Effector CD4-positive, alpha-beta T cell (primary cell): ENCODE measurements at places on chromosomes 6 and 20.

DNA sequence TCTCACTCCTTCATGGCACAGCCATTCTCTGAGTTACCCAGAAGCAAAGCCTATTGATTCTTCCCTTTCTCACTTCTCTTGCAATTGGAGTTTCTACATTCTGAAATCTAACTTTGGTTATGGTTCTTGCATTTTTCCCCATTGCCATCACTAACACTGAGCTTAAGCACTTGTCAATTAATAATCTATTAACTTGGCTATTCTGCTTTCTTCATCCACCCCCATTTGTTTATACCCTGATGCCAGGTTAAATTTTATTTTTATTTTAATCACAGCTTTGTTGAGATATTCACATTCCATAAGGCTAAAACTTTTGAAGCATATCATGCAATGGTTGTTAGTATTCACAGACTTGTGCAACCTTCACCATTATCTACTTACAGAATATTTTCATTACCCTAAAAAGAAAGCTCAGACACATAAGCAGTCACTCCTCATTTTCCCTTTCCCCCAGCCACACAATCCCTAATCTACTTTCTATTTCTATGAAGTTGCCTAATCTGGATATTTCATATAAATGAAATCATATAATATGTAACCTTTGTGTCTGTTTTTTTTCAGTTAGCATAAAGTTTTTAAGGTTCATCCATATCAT lies 222.3 kb downstream of the UBE3D start:
- no peak for DNase-seq

DNA sequence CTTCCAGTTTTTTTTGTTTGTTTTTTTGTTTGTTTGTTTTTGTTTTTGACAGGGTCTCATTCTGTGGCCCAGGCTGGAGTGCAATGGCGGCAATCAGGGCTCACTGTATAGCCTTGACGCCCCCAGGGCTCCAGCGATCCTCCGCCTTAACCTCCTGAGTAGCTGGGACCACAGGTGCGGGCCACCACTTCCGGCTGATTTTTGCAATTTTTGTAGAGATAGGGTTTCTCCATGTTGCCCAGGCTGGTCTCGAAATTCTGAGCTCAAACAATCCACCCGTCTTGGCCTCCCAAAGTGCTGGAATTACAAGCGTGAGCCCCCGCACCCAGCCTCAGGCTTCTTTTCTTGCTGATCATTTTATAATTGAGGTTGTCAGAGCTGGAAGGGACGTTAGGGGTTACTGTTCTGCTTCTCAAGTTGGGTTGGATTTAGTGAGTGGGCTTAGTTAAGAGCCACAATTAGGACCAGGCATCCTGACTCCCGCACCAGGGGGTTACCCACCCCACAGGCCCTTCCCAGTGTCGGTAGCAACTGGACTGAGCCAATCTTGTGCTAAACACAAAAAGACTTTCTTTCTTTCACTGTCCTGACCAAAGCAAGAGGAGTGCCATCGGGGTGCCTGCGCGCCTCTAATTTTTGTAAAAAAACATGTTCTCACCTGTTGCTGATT lies 13.1 kb upstream of the ZSCAN9 start:
- DNase-seq, result no peak

- DNase-seq, result no peak
Measured at GRCh38 chr6:138572885-138573284, 73.6 kb upstream of the NHSL1 start.

DNA sequence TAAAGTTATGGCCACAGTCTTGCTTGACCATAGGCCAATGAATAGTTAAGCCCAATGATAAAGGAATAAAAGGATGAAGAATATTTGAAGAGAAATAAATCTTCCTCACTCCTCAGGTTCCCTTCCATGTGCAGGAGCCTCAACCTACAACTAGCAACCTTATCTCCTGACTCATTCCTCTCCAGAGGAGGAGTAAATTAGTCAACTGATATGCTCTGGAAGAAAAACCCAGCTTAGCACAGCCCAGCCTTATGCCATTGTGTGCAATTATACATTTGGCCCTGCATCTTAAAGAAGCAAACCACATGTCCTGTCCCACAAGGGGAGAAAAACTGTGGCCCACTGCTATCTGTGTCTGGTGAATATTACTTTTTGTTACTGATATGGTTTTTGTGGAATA lies 82.1 kb downstream of the PHIP start:
- no peak for DNase-seq

- DNase-seq, result no peak
Measured at GRCh38 chr6:38789256-38789655, 74.1 kb downstream of the DNAH8 start.

DNA sequence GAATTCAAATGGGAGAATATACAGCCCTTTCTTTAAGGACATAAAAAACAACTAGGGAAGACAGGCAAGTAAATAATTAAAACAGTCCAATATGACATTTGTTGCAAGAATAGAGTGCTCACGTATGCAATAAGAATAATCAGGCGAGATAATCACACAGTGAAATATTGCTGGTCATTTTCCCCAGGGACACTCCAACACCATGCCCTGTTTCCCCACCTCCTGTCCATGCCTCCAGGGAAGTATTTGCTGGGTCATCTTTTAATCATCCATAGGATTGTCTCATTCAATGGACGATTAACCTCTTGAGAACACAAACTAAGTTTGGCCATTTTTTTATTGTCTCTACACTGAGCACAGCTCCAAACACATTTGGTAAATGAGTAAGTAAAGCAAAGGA lies 472.9 kb downstream of the C6orf118 start:
- no peak for DNase-seq

DNA sequence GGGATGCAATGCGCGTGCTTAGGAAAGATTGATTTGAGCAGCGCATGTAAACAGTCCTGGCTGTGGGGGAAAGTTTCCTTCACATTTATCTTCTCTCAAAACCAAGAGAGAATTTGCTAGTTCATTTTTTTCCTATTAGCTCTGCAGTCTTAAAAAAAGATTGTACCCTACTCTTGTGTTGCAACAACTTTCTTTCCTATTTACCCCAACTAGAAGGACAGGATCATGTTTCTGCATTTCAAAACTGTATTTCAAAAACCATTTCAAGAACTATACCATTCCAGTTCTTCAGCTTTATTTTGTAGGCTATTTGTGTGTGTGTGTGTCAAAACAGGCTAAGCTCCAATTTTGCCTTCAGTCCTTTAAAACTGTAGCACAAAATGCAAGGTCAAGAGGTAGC lies 473.1 kb downstream of the KIF16B start:
- no peak for DNase-seq

DNA sequence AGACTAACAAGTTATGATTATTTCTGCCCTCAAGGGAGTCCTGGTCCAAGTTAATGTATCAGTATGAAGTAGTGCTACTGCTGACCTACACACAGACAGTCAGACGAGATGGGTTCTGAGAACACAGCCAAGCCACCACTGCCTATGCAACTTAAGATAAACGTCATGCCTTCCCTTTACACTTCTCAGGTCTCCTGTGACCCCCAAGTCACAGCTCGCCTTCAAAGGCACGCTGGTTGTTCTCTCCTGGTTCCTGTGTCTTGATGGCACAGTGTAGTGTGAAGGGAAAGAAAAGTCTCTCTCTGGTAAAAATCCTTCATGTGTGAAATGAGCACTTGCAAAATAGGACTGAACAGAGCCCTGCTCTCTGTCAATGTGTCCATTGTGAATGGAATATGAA lies 377.8 kb downstream of the ADGRB3 start:
- no peak for DNase-seq

DNA sequence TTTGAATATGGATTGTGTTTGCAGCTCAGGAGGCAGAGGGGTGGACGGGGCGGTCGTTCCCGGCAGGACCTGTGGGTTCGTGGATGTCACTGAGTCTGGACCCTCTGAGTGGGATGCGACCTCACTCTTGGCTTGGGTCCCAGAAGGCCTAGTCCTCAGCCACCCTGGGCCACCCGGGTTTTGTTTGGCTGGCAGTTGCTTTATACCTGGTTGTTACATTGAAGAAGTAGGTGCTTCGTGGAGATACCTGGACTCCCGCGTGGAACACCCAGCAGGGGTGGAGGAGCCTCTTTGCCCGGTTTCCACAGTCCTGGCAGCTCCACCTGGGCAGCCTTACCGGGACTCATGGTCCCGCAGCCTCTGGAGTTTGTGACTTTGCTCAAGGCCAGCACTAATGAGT lies 405.1 kb downstream of the TAF4 start:
- DNase-seq, result no peak

- DNase-seq, result no peak
Measured at GRCh38 chr6:49155316-49155715, 307.7 kb downstream of the MMUT start.

DNA sequence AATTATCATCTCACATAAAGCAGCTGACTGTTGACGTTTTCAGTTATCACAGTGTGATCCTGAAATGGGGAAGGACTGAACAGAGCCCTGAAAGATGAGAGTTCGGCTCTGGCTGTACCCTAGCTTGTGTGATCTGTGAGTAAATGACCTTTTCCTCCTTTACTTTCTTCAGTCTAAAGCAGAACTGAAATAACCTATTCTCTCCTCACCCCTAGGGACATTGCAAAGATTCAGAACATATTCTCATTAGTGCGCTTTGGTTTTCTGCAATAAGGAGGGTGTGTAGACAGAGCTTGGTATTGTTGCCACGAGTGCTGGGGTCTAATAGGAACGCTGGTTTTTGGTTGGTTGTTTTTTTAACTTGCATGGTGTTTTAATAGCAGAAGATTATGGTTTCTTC lies 16.7 kb downstream of the FARS2 start:
- no peak for DNase-seq

DNA sequence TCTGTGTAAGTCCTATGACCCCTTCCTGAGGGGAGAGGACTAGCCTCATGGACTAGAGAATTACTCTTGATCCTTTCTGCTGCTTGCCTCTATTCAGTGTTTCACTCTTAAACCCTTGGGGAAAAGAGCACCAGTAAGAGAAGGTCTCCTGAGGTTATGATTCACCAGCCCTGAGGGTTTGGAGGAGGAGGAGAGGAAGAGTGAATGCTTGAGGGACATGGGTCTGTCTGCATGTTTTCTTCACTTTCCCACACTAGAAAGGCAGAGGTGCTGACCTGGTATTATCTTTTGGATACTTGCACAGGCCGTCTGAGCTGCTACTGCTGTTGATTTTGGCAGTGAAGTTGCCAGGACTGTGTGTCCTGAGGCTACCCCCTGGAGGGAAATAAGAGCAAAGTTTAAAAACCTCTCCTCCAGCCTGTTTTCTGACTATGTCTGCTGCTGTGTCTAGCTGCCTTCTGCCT lies 78.3 kb downstream of the CD109 start:
- no peak for DNase-seq

DNA sequence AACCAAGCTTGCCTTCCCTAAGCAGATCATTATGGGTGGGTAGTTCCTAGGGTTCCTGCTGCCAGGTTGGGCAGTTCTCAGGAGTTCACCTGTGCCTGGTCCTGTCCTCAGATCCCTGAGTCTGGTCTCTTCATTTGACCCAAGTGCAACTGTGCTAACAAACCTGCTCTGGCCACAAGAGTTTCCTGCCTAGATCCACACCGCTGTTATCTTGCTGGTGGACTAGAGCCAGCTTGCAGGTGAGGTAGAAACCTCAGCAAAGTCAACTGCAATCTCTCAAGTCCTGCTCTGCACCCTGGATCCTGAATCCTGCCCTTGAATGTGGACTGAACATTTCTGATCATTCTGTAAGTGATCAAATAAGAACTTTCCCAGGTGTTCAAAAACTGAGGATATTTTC lies 191.8 kb upstream of the LRFN2 start:
- no peak for DNase-seq

- no peak for DNase-seq
Measured at GRCh38 chr20:63196768-63197470, 19.0 kb downstream of the YTHDF1 start.

GRCh38 chr20:37102571-37102970 lies 6.8 kb upstream of the RBL1 start:
- DNase-seq, result no peak

GRCh38 chr6:161008245-161008644 lies 16.7 kb downstream of the MAP3K4 start:
- no peak for DNase-seq

DNA sequence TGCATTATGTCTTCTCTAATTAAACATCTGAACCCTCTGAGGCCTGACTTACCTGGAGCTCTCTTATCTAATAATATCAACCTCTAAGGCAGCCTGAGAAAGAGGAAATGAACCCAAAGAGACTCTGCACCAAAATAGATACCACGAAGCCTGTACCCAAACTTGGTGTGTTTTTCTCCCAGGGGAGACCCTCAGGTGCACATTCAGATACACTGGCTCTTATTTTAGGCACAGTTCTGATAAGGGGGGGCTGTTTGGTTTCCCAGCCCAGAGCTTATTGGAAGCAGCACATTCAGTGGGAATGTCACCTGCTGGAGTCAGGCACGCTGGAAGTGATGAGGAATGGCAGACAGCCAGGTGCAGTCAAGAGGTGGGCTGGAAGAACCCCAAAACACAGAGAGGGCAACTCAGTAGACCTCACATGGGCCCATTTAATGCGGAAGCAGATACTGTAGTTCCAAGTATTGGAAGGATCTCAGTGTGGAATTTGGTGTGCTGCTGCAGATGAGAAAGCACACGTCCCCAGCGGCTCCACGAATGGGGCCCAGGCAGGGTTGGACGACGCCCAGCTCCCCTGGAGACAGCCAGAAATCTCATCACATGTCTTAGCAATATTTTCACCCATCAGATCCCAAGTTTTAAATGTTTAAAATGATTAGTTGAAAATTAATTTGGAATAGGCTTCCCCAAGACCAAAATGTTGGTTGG lies 9.7 kb upstream of the CCR6 start:
- DNase-seq, result no peak

DNA sequence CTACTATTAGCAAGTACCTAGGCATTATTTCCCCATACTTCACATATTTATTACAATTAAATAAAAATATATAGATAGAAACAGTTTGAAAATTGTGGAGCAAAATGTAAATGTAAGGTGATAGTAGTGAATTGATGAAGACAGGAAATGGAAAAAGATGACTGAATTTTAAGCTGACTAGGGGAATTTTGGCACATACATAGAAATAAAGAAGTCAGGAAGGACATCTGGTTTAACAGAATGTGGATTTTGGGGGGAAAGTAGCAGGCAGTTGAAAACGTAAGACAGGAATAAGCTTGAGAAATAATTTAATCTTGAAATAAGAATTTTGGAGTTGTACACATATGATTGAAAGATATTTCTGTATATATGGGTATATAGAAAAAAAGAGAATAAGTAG lies 701.7 kb upstream of the CITED2 start:
- DNase-seq, result no peak

GRCh38 chr6:3471711-3472110 lies 14.9 kb upstream of the SLC22A23 start:
- DNase-seq, result no peak

- DNase-seq, result no peak
Measured at GRCh38 chr6:30355281-30355680, 10.3 kb downstream of the RPP21 start.

- DNase-seq, result peak; percentile 79
Measured at GRCh38 chr20:62971950-62972844, 19.7 kb downstream of the SLC17A9 start.

GRCh38 chr20:24791953-24792352 lies 157.1 kb upstream of the CST7 start:
- DNase-seq, result no peak

GRCh38 chr20:41408986-41409385 lies 42.4 kb upstream of the EMILIN3 start:
- DNase-seq, result no peak

- no peak for DNase-seq
Measured at GRCh38 chr20:41643504-41643938, 25.3 kb upstream of the CHD6 start.
